Amniotic epithelial cell (primary cell): ENCODE measurements at places on chromosomes 1 and 21.

DNA sequence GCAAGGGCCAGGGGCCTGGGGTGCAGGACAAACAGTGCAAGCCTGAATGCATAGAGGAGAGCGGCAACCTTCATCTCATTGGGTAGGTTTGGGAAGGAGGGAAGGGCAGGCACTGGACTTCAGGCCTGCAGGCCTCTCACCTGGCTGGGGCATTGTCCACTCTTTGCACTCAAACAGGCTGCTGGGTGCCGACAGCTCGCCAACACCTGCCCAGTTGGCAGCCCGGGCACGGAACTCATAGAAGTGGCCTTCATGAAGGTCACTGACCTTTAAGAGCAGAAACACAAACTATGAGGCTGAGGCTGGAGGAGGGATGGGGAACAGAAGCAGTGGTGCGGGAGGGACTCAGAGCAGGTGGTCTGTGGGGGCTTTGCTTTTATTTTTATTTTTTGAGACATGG is 30.7 kb downstream of the MYOM3 start:
- DNase-seq = no peak

DNA sequence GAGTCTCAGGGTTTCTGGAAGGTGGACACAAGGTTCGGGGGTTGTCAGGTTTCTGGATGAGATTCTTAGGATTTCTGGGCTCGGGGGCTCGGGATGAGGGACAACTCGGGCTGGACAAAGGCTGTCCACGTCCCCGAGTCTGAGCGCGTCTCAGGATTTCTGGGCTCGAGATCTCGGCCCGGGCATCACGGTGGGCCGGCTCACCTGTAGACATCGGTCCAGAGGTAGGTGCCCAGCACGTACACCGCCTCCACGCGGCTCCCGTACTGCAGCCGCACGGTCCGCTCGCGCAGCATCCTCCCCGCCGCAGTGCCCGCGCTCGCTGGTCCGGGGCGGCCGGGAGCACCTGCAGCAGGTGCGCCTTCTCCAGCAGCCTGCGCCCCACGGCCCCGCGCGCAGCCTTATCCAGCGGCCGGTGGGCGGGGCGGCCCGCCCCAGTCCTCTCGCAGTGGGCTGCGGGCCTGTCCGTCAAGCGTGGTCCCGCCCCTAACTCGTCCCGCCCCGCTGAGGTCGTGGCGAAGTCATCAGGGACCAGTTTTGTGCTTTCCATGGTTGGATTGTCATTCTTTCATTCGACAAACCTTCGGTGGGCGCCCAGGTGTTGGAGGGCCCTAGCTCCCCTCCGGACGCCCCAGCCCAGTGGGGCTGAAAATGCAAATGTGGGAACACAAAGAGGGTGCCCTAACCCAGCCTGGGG is at the start of gene PADI2:
Gene PADI2, minus strand, starts transcription at position 376 of the 697 bp plus-strand sequence. Its CDS starts 80 bp downstream, at position 296.
- peak; percentile 24 for DNase-seq

GRCh38 chr1:108691128-108691941 is 775 bp upstream of the PRPF38B start:
- DNase-seq = no peak

GRCh38 chr1:204711947-204712701 is 26.6 kb upstream of the LRRN2 start:
- DNase-seq = no peak

DNA sequence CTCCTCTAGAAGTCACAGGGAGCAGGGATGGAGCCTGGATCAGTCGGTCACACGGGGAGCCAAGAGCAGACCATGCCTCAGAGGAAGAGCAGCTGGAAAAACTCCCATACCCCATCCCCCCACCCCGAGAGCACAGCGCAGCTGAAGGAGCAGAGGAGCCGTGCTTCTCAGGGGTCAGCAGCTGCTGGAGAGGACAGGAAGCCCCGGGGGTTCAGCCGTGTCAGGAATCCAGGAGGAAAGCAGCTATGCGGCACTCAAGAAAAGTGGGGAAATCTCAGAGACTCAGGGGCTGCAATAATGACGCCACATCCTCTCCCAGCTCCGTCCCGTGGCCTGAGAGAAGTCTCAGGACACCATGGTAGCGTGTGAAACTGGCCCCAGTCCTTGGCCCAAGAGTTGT is 102.3 kb downstream of the NPHP4 start:
- DNase-seq = no peak
